Kidney capillary endothelial cell (primary cell): ENCODE measurements at places on chromosomes 3 and 15.

DNA sequence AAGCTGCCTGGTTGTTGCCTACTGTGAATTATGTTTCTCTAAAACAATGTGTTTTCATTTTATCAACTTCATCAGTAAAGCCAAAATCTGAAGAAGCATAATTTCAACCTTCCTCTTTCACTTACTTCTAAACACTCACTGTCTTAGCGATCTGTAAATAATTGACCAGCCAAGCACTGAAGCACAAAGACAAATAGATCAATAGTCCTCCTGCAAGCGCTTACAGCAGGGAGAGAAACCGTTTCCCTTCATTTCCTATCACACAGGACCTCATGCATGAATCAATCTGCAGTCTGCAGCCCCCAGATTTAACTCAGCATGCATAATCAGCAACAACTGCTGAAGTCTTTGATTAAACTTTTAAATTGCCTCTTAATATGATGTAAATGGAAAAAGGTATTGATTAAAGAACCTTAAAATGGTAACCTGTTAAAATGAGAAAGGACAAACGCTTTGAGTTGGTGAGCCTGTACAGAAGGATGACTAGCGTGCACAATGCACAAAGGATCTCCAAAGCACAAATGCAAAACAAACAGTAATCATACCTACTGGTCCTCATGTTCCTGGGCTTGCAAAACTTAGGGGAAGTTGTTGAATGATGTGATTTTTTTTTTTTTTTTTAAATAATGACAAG is 370.2 kb upstream of the ZNF385D start:
- DNase-seq, result no peak

DNA sequence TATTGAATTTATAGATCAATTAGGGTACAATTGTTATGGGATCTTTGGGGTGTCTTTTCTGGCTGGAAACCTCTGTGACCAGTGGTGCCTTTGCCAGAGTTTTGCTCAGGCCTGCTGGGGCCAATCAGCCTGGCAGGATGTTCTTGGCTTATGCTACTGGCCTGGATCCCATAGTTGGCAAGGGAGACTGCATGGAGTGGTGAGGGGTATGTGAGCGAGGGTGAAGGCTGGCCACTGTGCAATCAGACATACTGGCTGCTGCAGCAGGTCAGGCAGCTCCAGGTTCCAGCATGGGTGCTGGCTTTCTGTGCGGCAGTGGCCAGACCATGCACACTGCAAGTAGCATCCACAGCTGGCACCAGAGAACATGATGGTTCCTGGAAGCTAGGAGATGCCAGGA is 1053.2 kb upstream of the GBE1 start:
- DNase-seq, result no peak

- DNase-seq, result no peak
These were observed 18.8 kb downstream of the GMPS start for GRCh38 chr3:155889212-155889611.

- DNase-seq, result no peak
These were observed 350.8 kb upstream of the ZNF385D start for GRCh38 chr3:22101811-22102210.

DNA sequence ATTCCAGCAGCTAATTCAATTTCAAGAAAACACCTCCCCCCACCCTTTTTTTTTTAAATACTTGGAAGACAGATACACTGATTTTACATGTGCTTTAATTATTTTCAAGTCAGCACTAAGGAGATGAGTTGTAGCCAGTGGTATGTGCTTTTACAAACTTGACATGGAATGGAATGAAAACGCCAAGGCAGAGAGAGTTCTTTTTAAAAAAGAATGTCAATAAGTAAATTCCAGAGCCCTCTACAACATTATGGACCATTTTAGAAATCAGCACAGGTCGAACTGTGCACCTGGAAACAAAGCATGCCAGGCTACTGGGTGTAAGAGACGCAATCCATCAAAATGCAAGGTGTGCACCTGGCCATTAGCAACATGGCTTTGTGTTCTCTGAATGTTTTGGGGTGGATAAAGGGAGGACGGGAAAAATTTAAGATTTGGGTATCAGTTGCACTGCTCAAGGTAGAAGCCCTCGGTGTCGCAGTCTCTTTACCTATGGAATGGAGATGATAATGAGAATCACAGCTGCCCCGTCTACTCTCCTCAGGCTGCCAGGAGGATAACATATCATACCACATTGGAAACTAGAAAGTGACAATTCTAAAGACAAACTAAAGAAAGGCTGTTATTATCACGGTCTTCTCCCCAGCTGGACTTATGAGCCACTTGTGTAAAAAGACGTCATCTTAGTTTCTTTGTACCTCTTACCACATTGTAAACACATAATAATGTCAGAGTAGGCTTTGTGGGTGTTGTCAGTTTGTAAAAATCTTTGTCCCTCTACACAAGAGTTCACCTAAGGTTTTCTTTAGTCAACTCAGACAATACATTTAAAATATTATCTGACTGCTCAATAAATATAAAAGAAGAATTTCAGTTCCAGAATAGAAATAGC is 107.4 kb upstream of the PRICKLE2 start:
- DNase-seq, result no peak

GRCh38 chr3:106337116-106337515 is 468.3 kb upstream of the CBLB start:
- DNase-seq, result no peak

DNA sequence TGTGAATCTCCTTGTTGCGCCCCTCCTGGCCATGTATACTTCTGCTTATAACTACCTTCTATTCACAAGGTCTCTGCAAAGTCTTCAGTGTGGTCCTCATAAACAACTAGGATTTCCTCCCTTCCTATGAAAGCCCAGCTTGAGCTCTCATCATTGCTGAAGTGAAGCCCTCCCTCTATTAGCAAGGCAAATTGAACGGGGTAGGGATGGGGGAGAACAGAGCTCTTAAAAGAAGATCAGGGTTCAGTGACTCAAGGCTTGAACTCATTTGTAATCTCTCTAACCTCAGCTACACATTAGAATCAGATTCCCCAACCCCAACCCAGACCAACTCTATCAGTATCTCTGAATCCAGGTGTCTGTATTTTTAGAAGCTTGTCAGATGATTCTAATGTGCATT is 88.3 kb upstream of the ST8SIA2 start:
- no peak for DNase-seq

DNA sequence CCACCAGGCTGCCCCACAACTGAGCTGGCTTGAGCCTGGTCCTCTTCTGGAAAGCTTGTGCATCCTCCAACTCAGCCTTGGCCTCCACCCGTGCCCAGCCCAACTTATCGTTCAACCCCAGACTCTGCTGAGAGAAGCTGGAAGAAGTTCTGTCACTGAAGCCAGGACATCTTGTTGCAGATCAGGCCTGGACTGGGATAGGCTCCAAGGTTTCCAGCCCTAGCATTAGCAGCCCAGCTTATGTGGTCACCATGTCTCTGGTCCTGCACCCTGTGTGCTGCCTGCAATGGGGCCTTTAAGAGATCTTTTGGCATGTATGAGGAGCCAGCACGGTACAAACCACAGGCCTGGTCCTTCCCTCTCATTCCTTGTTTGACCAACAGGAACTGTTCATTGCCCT is 15.2 kb upstream of the CAMP start:
- no peak for DNase-seq

GRCh38 chr15:31985607-31986006 is 44.7 kb upstream of the CHRNA7 start:
- no peak for DNase-seq

DNA sequence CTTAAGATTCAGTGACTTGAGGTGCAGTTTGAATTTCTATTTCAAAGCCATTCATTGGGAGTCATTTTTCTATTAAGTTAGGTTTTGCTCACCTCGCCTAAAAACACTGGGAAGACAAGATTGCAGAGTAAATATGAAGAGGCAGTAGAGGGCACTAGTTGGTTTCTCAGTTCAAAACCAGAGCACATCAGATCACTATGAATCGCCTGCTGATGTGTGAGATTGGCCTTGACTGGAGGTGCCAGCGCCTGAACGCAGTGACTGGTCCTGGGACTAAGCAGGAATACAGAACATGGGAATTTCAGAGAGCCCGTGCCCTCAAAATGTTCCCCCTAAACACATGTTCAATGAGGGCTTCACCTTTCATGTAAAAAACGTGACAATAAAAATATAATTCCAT is 229.0 kb downstream of the ITPR1 start:
- DNase-seq, result peak; percentile 72

GRCh38 chr15:76158815-76159214 is 99.0 kb downstream of the TMEM266 start:
- no peak for DNase-seq

DNA sequence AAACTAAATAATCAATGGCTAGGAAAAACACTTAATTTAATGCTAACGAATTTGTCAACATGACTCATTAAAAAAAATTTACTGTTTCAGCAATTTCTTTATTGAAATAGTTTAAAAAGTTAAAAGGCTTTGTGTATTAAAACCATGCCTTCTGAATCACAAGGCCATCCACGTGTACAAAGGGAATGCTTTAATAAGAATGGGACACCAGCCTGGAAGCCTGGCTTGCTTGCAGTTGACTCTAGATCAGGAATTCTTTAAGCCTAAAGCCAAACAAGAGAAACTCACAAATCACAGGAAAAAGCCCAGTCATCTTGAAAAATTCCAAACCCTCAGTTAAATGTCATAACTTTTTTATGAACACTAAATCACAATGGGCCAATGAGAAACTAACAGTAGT is 137.6 kb downstream of the PEAK1 start:
- peak; percentile 57 for DNase-seq

- DNase-seq, result no peak
These were observed 461.0 kb downstream of the GBE1 start for GRCh38 chr3:81300324-81300927.

- no peak for DNase-seq
These were observed 229.5 kb downstream of the CHL1 start for GRCh38 chr3:426072-426471.

DNA sequence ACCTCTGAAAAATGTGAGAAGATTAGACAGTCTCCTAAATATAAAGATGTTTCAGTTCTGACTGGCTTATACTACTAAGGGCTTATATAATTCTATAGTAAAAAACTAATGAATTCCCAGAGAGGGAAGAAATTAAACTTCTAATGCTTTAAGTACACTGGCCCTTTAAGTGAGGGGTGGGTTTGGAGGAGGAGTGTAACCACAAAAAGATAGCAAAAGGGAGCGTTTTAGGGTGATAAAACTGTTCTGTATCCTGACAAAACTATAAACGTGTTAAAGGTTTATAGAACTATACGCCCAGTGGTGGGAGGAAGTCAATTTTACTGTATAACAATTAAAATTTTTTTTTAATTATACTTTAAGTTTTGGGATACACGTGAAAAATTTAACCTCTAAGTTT is 45.8 kb downstream of the CEP152 start:
- DNase-seq, result no peak

DNA sequence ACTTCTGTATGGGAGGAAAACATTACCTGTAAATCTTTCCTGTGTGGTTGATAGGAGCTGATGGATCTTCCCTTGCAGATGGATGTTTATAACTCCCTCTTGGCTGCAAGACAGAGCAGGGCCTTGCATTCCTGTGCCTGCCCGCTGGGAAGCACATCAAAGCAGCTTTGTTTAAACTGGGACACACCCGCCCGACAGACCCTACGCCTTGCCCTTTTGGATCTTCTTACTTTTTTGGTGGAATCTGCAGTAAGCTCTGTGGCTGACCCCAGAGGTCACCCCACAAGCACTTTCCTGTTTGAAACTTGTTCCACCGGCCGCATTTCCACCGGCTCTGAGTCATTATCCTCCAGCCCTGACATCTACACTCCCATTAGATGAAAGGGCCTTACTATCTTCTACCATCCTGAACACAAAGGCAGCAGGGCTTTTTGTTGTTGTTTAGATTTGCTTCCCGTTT is 244.1 kb upstream of the STT3B start:
- DNase-seq, result peak; percentile 78

DNA sequence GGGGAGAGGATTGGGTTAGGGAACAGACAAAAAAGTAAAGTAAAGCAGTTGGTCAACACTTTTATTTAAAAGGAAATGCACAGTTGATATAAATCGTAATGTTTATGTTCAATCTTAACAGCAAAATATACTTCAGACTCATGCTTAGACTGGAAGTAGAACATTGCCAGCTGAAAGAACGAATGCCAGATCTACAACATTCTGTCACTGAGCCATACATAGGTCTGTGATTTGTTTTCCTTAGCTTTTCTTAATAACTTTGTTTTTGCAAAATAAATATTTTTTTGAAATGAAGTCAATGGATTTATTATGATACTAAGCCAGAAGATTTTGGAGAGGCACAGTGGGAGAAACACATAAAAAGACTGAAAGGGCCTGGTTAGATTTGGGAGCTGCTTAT is 62.0 kb downstream of the LEKR1 start:
- no peak for DNase-seq

- no peak for DNase-seq
These were observed 56.3 kb downstream of the IGSF11 start for GRCh38 chr3:118978393-118978758.

DNA sequence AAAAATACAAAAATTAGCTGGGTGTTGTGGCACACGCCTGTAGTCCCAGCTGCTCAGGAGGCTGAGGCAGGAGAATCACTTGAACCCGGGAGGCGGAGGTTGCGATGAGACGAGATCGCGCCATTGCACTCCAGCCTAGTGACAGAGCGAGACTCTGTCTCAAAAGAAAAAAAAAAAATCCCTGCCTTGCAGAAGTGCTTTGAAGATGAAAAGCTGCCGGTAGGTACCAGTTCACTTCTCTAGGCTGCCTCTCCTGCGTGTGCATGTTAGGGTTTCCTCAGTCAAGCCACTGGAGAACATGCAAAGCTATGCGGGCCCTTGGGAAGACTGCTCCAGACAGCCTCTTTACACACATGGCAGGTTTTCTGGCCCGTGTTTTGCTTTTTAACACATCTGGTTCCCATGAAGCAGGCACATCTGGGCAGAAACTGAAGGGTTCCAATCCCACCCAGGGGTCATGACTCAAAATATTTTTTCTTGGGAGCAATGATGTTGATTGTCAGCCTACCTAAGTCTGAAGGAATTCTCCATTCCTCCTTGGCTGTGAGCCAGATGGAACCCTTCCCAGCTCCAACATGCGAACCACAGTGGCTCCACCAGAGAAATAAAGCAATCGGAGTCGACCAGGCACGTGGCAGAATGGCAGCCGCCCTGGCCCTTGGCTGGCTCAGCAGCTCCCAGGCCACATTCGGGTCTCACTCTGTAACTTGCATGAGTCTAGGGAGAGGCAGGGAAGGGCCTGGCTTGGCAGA is 29.6 kb downstream of the MGLL start:
- DNase-seq, result no peak

DNA sequence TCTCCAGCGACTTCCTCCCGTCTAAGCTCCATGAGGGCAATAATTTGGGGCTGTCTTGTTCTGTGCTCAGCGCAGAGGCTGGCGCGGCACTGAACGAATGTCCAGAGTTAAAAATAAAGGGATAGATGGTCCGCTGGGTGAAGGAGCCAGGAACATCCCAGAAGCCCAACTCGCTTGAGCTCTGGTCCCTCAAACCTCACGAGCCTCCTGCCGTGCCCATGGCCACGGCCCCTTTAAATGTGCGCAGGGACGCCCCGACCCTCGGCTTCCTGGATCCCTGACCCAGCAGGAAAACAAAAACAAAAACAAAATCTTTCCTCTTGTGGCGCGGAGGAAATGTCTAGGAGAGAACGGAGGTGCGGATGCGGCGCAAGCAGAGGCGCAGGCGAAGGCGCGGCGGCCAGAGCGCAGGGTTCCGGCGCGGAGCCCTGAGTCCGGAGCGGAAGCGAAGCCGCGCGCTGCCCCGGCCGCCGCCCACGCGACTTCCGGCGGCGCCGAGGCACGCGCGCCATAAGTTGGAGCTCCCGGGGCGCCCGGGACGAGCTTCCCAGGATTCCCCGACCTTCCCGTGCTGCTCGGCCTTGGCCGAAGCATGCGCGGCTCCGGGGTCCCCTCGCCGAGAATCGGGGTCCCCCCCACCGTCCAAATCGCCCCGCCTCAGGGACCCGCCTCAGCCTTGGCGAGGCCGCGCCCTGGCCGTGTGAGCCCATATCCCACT is 52.9 kb upstream of the WNT7A start:
- peak; percentile 49 for DNase-seq
